ENCODE measurements at places on chromosomes 6 and 20. TPM values are rescaled to one million over a fixed set of nuclear protein-coding genes. Genes with fewer than 3 reads are reported as not detected.

Gene MED20
- 16.5 TPM for total RNA-seq

Gene CD24
- 1.8 TPM for total RNA-seq

Gene HFE
- 2.0 TPM for total RNA-seq

GRCh38 chr6:130964289-130964688 lies 98.8 kb downstream of the EPB41L2 start:
- no peaks in the 10 kb centered on the region for H3K36me3 ChIP-seq
- H3K27ac ChIP-seq, result no peak overlapping the region
- peaks cover 13% of the 10 kb centered on the region for H3K4me1 ChIP-seq

- H3K27me3 ChIP-seq, result no peaks in the 10 kb centered on the region
- no peak overlapping the region for H3K27ac ChIP-seq
- H3K4me3 ChIP-seq, result no peak overlapping the region
- H3K36me3 ChIP-seq, result no peaks in the 10 kb centered on the region
Observed at GRCh38 chr6:112439432-112439831, 92.3 kb downstream of the RFPL4B start.

- H3K4me1 ChIP-seq, result no peaks in the 10 kb centered on the region
- H3K27me3 ChIP-seq, result no peaks in the 10 kb centered on the region
- H3K4me3 ChIP-seq, result no peak overlapping the region
- no peak for DNase-seq
- H3K36me3 ChIP-seq, result no peaks in the 10 kb centered on the region
Observed at GRCh38 chr20:52402950-52403349, 211.4 kb upstream of the ZFP64 start.

GRCh38 chr20:53949319-53949839 lies 121.0 kb downstream of the BCAS1 start:
- DNase-seq, result no peak
- no peak overlapping the region for H3K27ac ChIP-seq
- H3K27me3 ChIP-seq, result no peaks in the 10 kb centered on the region
- no peak overlapping the region for H3K4me3 ChIP-seq

DNA sequence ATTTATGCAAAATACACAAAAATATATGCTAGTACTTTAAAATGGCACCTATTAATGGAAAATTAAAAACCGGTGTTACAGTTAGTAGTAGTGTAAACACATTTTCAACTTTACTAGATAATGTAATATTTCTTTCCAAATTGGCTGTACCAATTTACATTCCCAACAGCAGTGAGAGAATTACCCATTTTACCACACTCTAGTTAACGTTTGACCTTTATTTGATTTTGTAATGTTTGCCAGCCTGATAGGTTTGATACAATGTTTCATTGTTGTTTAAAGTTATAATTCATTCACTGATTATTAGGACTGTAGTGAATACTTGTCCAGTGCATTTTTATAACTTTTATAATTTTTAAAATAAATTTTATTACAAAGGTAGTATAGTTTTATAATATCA lies 182.1 kb downstream of the EYA4 start:
- no peaks in the 10 kb centered on the region for H3K36me3 ChIP-seq
- H3K4me1 ChIP-seq, result peaks cover 20% of the 10 kb centered on the region
- H3K27me3 ChIP-seq, result no peaks in the 10 kb centered on the region
- no peak overlapping the region for H3K4me3 ChIP-seq
- H3K27ac ChIP-seq, result no peak overlapping the region

GRCh38 chr6:43468748-43469681 lies 8.4 kb upstream of the TJAP1 start:
- no peaks in the 10 kb centered on the region for H3K36me3 ChIP-seq
- H3K4me1 ChIP-seq, result no peaks in the 10 kb centered on the region
- H3K27ac ChIP-seq, result no peak overlapping the region
- DNase-seq, result no peak
- no peak overlapping the region for H3K4me3 ChIP-seq
